ENCODE measurements at places on chromosomes 5 and 9.

- DNase-seq, result no peak
These were observed 96.5 kb downstream of the GADD45G start for GRCh38 chr9:89701221-89701798.

DNA sequence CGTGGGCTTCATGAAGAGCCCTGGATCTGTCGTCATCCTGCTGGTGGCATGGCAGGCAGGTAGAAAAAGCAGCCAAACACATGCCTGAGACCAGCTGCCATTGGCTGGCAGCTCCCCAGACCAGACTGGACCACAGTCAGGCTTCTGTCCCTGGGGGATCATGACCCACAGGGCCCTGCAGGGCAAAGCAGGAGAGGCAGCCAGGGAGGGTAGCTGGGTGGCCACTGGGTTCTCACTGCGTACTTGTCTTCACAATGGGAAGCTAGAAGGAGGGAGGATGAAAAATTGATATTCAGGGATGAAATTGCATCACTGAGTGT lies 67.8 kb upstream of the GARNL3 start:
- DNase-seq, result no peak

GRCh38 chr9:4298255-4299004 lies 1.4 kb downstream of the GLIS3 start:
- no peak for DNase-seq

DNA sequence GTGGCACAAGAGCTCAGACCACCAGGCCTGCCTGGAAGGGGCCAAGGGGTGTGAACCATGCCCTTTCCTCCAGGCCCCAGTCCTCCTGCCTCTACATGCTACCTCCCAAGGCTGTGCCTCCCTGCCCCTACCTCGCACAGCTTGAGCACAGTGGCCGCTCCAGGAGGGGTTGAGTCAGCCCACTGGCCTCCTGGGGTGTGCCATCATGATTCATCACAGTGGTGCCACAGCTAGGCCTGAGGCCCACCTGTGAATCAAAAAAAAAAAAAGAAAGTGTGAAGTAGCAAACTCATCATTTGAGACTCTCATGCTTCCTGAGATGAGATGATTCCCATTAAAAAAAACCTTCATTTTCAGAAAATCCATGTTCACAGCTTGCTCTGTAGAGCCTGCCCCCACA lies 240.5 kb downstream of the HSPA4 start:
- DNase-seq, result no peak

DNA sequence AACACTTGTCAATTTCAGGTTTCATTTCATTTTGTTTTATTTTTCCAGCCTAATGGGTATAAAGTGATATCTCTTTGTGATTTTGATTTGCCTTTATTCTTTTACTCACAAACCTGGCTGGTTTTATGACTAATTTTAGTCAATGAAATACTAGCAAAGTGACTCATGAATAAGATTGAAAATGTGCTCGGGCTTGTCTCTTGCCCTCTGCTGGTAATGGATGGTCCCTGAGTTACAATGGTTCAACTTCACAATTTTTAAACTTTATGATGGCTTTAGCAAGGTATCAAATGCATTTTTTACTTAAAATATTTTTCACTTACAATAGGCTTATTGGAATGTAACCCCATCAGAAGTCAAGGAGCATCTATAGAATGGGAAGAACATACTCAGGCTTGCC lies 431.4 kb upstream of the CCNG1 start:
- no peak for DNase-seq

DNA sequence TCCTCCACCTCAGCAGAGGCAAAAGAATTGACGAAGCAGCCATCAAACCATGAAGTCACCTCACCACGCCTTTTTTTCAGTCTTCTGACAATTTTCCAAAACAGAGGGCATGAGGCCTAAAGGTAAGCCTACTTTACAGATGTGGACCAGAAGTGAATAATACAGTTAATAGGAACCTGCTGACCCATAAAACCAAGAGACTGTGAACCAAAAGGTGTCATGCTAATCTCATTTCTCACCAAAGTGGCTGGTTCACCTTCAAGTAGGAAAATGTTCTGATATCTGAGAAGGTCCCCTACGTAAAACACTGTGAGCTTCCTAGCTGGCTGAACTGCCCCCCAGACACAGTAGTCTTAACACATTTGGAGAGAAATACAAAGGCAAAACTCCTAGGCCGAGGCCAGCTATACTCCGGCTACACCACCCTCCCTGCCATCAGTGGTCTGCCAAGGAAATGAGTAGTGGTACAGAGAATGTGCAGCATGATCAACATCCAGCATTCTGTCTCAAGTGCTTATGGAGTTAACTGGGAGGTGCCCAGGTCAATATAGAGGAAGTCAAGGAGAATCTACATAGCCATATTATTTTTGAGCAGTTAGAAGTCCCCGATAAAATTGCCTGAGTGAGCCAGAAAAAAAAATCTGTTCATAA lies 19.3 kb upstream of the F2RL2 start:
- no peak for DNase-seq

DNA sequence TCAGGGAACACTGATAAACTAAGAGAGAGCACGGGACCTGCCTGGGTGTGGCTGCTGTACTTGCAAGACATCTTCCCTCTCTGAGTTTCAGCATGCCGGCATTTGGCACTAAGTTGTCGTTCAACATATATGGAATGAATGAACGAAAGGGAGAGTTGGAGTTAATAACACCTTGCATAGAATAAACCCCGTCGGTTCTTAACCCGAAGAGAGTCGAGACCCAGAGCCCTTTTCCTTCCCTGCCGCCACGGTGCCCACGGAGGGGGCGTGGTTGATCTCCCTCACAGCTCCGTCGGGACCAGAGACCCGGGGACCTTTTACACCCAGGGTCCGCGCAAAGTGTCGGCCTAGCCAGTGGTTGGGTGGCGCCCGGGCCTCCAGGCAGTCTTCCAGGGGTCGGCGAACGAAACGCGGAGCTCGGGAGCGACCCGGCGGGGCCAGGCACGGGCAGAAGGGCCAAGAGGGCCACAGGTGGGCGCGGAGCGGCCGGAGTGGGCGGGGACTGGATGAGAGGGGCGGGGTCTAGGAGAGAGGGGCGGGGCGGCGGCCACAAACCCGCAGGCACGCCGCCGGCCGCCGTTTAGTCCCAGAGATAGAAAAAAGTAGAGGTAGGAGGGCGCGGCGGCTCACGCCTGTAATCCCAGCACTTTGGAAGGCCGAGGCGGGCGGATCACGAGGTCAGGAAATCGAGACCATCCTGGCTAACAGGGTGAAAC lies 735 bp upstream of the RPL26L1 start:
- DNase-seq, result no peak

DNA sequence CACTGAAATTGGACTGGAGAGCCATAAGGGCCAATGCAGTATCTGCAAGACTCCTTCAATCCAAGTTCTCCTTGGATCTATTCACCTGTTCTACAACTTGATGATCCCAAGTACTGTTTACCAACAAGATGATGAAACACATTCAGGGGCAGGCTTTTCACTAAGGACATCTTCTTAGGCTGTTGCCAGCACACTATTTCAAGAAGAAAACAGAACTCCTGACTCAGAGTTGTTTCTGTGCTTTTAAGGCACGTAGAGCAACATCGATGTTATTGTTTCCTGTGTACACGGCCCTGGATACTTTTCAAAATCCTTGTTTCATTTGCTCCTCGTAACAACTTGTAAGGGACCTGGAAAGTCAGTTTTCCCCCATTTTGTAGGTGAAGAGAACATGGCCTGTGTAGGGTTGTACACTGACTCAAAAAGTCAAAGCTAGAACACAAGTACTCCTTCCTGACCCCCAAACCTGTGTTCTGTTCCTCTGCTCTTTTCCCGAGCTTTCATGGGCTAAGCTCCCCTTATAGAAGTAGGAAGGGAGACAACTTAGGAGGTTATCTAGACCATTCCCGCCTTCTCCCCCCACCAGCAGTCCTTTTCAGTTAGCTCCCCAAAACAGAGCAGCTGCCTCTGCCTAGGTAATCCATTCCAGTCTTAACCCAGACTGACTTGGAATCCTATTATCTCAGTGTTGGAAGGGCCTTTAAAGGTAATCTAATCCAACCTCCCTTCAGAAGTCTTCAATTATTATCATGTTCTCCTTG lies 5.2 kb upstream of the MGAT1 start:
- no peak for DNase-seq

DNA sequence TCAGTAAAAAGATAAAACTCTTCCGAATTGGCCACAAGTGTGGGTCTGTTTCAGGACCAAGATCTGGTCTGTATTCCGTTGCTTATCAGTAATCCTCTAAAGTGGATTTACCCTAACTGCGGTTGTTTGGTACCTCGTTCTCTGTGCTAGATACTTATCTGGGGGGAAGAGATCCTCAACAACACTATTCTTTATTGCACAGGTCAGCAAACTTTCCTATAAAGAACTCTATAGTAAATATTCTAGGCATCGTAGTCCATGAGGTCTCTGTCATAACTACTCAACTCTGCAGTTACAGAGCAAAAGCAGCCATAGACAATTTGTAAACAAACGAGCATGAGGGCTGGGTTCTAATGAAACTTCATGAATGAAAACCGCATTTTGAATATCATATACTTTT lies 335.8 kb upstream of the KIF2A start:
- DNase-seq, result no peak

DNA sequence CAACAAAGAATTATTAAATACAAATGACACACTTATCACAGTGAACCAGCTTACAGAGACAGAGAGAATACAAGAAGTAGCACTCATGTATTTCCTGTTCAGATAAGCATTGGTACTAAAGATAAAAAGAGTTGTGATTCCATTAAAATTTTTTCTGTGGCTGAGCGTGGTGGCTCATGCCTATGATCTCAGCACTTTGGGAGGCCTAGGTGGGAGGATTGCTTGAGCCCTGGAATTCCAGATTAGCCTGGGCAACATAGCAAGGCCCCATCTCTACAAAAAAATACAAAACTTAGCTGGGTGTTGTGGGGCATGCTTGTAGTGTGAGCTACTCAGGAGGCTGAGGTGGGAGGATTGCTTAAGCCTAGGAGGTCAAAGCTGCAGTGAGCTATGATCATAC lies 32.9 kb downstream of the FCHO2 start:
- no peak for DNase-seq

GRCh38 chr5:35046774-35047173 lies 975 bp downstream of the AGXT2 start:
- DNase-seq, result peak; percentile 94

GRCh38 chr9:94699715-94700373 lies 26.7 kb upstream of the AOPEP start:
- DNase-seq, result no peak
